Neural crest cell (in vitro differentiated cells): ENCODE measurements at places on chromosomes 6 and 20. TPM values are rescaled to one million over a fixed set of nuclear protein-coding genes. Genes with fewer than 3 reads are reported as not detected.

Gene EYS
- 0.40 and 0.48 TPM in 2 replicates for total RNA-seq

Gene SCGN
- total RNA-seq, result not detected in 2 replicates

Gene ISM1
- total RNA-seq, result 0.33 and 0.34 TPM in 2 replicates

Gene HLA-DMB
- 0.59 and 0.63 TPM in 2 replicates for total RNA-seq

Gene TNFRSF6B
- not detected in 2 replicates for total RNA-seq

Gene CTSZ
- total RNA-seq, result 22.7 and 23.6 TPM in 2 replicates

Gene RIPOR3
- 0.43 and 0.44 TPM in 2 replicates for total RNA-seq

Gene PNISR
- 155 and 156 TPM in 2 replicates for total RNA-seq

DNA sequence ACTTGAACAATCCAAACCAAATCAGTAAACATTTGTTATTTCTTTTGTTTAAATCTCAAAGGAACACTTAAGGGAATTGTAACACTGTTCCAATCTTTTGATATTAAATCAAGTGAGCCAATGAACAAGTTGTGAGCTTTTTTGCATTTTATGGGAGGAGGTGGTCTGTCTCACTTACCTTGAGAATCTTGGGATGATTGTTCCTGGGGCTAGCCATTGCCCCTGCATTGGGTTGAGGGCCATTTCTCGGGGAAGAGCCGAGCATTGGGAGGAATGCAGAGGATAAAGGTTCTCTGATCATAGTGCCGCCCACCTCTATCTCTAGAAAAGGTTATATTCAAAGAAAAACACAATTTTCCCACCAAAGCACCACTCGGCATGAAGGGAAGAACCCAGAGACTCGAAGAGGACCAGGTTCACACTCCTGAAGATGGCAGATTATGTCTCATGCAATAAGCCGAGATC, 13.8 kb upstream of the TFB1M start:
- DNase-seq, result no peak

DNA sequence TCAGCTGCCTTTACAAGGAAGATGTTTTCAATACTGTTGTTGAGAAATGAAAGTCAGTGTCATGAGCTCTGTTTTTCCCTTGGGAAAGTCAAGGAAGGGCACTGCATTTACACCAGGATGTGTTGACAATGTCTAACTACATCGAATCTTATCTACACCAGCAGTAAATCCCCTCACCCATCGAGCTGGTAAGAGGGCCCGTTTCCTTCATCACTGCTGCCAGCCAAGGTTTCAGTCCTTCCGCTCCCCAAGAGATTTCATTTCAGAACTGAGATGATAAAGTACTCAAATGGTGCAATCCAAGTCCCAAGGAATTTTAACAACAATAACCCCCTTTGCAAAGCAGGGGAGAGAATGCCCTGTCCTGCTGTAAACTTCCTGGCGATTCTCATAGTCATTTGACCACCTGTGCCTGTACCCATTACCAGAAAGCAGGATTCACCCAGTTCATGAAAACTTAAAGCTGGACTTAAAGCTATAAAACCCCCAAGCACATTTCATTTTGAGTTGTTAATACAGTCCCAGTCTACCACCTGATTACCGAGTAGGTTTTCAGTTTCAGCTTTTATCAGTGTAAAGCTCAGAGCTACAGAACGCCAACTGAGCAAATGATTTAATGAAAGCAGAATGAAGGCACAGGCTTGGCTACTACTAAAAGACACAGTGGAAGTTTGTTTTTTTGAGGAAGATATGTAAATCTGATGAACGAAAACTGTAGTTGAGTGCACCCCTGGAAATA, 122.5 kb upstream of the TAB2 start:
- DNase-seq, result no peak

DNA sequence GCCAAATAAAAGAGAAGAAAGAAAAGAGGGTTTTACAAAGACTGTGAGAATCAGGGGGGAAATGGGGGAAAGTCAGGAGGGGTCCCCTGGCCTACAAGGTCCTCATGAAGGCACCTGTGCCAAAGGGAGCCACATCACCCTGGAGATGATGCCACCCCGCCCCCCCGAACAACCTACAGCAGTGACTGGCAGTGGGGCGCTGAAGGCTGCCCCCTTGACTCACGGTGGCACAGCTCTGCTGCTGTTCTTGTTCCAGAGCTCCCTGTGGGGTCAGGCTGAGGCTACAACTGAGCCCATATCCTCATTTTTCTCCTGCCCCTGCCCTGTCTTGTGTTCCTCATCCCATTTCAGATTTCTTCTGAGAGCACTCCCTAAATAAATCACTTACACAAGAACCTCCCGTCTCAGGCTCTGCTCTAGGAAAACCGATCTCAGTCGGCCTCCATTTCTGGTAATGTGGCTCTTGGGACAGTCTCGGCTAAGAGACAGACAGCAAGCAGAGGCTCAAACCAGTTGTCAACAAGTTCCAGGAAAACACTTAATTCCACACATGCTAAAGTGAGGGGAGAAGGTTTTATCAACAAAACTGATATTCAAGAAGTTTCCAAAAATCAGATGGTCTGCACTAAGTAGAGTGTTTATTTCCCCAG, 105.7 kb downstream of the SNAP25 start:
- DNase-seq, result no peak

- DNase-seq, result no peak
These were observed 214.3 kb downstream of the ZMYND8 start for GRCh38 chr20:47141941-47142773.

DNA sequence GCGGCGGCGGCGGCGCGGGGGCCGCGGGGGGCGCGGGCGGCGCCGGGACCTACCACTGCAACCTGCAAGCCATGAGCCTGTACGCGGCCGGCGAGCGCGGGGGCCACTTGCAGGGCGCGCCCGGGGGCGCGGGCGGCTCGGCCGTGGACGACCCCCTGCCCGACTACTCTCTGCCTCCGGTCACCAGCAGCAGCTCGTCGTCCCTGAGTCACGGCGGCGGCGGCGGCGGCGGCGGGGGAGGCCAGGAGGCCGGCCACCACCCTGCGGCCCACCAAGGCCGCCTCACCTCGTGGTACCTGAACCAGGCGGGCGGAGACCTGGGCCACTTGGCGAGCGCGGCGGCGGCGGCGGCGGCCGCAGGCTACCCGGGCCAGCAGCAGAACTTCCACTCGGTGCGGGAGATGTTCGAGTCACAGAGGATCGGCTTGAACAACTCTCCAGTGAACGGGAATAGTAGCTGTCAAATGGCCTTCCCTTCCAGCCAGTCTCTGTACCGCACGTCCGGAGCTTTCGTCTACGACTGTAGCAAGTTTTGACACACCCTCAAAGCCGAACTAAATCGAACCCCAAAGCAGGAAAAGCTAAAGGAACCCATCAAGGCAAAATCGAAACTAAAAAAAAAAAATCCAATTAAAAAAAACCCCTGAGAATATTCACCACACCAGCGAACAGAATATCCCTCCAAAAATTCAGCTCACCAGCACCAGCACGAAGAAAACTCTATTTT, 2.0 kb downstream of the FOXC1 start:
- DNase-seq, result no peak

DNA sequence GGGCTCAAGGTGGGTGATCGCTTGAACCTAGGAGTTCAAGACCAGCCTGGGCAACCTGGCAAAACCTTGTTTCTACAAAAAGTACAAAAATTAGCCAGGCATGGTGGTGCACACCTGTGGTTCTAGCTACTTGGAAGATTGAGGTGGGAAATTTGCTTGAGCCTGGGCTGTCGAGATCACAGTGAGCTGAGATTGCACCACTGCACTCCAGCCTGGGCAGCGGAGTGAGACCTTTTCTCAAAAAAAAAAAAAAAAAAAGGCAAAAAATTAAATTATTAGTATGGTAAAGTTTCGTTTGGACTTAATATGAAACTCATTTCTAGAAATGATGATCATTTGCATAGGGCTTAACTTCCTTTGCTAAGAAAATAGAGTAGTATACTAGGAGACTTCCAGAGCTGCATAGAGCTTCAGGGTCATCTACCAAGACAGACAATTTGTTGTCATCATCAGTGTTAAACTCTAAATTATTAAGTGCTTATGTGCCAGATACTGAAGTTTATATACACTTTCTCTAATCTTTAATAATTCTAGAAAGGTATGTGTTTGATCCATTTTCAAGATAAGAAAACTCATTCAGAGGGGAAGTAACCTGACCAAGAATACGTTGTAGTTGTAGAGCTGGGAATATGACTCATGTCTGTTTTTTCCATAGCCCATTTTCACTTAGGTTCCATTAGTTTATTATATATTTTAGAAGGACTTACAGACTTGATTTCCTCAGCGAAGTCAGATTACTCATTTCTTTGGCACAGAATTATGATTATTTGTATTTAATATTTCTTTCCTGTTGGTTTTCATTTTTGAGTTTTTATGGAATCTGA, 84.5 kb downstream of the SLC16A10 start:
- no peak for DNase-seq

DNA sequence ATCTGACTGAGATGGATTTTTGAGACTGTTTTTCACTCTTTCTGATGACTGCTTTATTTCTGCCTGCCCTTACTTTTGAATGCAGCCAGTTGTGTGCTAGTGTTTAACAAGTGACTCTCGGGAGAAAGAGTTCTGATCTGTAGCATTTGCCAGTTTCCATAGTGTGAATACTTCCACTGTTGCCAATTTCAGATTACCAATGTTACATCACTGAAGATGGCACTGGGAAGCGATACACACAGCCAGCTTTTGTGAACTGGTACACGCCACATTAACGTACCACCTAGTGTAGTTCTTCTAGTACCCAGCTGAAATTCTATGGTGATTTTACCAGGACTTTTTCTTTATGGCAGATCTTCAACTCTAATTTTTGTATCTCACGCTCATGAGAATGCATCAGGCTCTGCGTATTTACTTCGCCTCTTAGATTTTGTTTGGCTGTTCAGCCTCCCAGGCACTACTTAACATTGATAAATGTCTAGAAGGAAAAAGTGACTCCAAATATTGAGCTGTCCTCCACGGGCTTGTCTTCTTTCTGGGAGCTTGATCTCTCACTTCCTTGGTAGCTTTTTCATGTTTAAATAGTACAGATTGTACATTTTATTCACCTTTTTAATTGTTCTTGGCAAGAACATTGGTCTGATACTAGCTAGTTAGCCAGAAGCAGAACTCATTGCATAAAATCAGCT, 521.6 kb upstream of the SOX4 start:
- DNase-seq, result no peak

DNA sequence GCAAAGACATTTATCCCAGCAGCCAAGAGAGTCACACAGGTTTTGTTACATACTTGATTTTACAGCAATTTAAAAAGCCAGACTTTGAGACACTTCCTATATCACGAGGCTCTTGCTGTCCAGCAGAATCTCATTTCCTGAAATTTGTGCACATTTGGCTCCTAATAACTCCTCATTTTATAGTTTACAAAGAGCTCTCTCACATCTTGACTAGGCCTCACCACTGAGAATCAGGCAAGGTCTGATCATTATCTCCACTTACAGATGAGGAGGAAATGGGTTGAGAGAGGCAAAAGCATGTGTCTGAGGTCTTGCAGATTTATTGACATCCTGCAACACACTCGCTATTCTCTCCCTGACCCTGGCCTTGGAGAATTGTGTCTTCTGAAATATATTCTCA, 426.8 kb downstream of the MAFB start:
- no peak for DNase-seq

DNA sequence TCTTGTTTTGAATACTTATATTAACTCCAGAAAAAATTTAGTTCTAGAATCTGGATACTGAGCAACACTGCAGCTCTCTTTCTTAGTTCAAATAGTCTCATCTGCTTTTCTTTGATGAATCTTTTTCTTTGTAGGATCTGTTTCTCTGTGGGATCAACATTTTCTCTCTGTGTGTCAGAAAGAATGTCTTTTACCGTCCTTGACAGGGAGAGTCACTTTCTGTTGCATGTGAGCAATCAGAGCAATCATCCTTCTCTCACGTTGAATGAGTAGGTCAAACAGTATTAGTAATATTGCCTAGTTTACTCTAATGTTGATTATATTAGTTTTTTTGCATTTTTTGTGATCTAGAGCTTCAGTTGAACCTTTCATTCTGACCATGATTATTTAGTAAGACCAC, 130.9 kb downstream of the TRMT11 start:
- DNase-seq, result no peak

GRCh38 chr20:19223640-19224039, 11.2 kb downstream of the SLC24A3 start:
- DNase-seq, result no peak

GRCh38 chr6:27126815-27127537, 120.5 kb upstream of the PRSS16 start:
- peak; percentile 88 for DNase-seq

DNA sequence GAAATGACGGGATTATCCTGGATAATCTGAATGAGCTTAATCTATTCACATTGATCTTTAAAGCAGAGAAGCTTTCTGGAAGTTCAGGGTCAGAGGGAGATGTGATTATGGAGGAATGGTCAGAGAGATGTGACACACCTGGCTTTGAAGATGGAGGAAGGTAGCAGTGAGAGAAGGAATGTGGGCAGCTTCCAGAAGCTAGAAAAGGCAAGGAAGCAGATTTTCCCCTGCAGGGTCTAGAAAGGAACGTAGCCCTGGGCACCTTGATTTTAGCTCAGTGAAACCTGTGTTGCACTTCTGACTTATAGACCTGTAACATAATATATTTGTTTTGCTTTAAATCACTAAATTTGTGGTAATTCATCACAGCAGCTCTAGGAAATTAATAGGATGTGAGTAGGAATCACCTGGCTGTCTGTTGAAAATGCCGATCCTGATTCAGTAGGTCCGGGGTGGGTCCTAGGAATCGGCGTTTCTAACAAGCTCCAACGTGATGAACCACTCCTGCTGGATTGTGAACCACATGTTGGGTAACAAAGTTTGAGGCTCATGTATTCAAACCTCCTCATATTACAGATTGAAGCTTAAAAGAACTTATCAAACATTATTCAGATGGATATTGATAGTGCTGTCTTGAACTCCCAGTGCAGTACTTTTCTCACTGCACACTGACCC, 157.0 kb downstream of the GJA1 start:
- no peak for DNase-seq

- DNase-seq, result no peak
These were observed 17.3 kb upstream of the ELOVL4 start for GRCh38 chr6:79964607-79965081.

DNA sequence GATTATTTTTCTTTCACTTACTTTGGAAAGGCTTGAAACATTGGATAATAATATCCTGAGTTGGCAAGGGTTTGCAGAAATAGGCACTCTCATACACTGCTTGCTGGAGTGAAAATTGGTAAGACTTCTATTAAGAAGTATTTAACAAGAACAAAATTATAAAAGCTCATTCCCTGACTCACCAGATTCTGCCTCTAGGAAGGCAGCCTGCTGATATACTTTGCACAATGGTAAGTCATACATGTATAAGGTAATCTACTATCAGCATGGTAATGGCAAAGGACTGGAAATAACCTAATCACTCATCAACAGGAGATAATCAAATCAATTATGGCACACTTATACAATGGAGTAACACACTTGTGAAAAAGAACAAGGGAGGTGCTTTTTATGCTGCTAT, 85.8 kb downstream of the PLCG1 start:
- no peak for DNase-seq

GRCh38 chr6:48057601-48058000, 53.4 kb downstream of the PTCHD4 start:
- no peak for DNase-seq
